ENCODE measurements at places on chromosomes 16 and 17. TPM values are rescaled to one million over a fixed set of nuclear protein-coding genes. Genes with fewer than 3 reads are reported as not detected.

TBC1D3I gene
- 1.4 TPM for total RNA-seq

BRIP1 gene
- total RNA-seq, result 0.83 TPM

PRR35 gene
- not detected for total RNA-seq

CACNG1 gene
- total RNA-seq, result not detected

ANKRD40CL gene
- 10.9 TPM for total RNA-seq

TLK2 gene
- 30.6 TPM for total RNA-seq

STX1B gene
- total RNA-seq, result 0.58 TPM

EFNB3 gene
- total RNA-seq, result 1.6 TPM

KIFC3 gene
- total RNA-seq, result 39.3 TPM

RUNDC3A gene
- total RNA-seq, result 1.4 TPM

EVPL gene
- total RNA-seq, result 14.9 TPM

CACNG4 gene
- not detected for total RNA-seq

KRTAP9-8 gene
- total RNA-seq, result not detected

MARCHF10 gene
- total RNA-seq, result 0.75 TPM

MYH1 gene
- 0.52 TPM for total RNA-seq

ASPA gene
- total RNA-seq, result 2.4 TPM

TNP2 gene
- not detected for total RNA-seq

ELOB gene
- total RNA-seq, result 273 TPM

SULT1A3 gene
- 19.4 TPM for total RNA-seq

ZNF174 gene
- 16.8 TPM for total RNA-seq

CA10 gene
- total RNA-seq, result 0.17 TPM

SEPTIN12 gene
- total RNA-seq, result not detected

PEX12 gene
- total RNA-seq, result 7.5 TPM

SP6 gene
- 0.14 TPM for total RNA-seq

TAC4 gene
- not detected for total RNA-seq

STH gene
- total RNA-seq, result not detected

QPRT gene
- 17.2 TPM for total RNA-seq

HSDL1 gene
- 16.3 TPM for total RNA-seq

HOXB2 gene
- 23.4 TPM for total RNA-seq

PNMT gene
- total RNA-seq, result 1.8 TPM

Data from mucosa of gallbladder (tissue), 1 donor.